ENCODE measurements at places on chromosomes 1 and 21.
A peak's percentile ranks its signal among the peaks of the same experiment; 100 is the strongest.

DNA sequence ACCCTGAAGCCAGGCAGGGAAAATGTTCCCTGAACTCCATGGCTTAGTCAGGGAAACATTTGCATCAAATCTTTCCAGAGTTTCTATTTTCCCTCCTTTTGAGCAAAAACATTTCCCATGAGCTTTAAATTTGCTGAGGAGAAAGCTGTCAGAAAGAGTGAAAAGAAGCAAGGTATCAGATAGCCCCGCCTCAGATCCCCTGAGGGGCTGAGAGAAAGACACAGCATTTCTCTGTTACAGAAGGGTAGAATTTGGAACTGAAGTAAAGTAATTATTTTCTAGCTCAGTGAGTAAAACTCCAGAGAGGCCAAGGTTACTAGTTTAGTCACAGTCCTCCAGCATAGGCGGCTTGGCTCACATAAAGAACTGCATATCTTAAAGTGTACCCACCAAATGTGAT lies 10.6 kb downstream of the FMO1 start:
- no peak for DNase-seq

DNA sequence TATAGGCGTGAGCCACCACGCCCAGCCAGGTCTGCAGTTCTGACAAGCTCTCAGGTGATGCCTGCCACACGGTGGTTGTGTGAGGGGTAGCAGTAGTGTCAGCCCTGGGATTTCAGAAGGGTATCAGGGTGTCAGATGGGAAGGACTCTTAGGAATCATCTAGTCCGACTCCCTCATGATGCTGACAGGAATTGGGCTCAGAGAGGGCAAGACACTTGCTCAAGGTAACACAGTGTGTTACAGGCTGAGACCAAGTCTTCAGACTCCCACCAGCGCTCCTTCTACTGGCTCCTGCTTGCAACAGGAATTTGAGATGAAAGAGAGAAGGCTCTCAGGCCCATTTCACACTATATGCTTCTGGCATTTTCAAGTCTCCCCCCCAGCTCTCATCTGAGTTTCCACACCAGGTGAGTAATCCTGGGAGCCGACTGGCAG lies 6.9 kb downstream of the HTR1D start:
- DNase-seq: peak; percentile 30

DNA sequence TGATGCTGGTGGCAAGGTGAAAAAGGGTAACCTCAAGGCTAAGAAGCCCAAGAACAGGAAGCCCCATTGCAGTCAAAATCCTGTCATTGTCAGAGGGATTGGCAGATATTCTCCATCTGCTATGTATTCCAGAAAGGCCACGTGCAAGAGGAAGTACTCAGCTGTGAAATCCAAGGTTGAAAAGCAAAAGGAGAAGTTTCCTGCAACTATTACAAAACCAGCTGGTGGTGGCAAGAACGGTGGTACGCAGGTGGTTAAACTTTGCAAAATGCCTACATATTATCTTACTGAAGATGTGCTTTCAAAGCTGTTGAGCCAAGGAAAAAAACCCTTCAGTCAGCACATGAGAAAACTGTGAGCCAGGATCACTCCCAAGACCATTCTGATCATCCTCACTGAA lies 13.7 kb upstream of the VPS45 start:
- no peak for DNase-seq

GRCh38 chr1:176888471-176889032 lies 276.0 kb downstream of the ASTN1 start:
- no peak for DNase-seq

DNA sequence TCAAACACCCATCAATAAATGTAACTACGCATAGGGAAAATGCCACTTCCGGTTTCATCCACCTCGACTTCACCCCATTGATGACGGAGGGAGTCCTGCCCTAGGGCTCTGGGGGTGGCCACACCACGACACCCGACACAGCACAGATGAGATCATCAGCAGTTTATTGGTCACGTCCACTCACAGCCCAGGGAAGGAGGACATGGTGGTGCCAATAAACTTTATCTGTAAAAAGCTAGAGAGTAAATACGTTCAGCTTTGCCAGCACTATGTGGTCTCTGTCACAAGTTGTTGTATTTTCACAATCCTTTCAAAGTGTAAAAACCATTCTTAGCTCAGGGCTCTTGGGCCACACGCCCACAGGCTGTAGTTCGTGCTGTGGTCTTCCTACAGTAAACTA lies 16.3 kb downstream of the SETD4 start:
- DNase-seq: no peak

GRCh38 chr1:159054427-159054826 lies 22.1 kb downstream of the AIM2 start:
- peak; percentile 50 for DNase-seq

- DNase-seq: peak; percentile 63
Observed at GRCh38 chr1:230270559-230271281, 155.4 kb downstream of the PGBD5 start.

GRCh38 chr1:21869620-21870121 lies 57.6 kb downstream of the LDLRAD2 start:
- DNase-seq: peak; percentile 74

DNA sequence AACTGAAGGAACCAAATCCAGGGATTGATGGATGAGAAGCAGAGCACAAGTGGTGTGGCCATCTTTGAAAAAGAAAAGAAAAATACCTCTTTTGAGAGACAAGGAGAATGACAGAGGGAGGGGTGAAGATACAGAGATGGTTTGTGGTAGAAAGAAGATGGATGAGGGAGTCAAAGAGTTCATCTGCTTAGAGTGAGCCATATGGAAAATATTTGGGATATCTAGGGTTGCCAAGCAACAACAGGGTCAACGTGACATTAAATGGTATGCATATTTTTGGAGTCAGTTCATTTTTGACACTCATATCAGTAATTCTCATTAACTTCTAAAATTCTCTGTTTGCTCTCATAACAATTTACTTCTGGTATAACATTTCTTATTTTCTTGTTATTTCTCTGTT lies 50.7 kb downstream of the MACF1 start:
- peak; percentile 32 for DNase-seq

DNA sequence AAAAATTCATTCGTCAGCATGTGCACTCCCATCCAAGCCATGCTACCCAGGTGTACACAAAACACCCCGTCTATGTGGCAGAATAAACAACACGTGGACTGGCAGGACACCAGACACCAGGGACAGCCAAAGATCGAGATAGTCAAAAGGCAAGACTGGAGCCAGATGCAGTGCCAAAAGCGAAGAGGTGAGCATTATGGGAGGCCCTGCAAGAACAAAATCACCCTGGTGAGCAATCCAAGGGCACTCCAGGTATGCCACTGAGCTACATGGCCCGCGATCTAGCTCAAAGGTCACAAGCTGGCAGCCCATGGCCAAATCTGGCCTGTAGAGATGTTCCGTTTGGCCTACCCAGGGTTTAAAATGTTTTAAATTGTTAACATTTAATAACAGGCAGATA lies 33.7 kb downstream of the PLPP3 start:
- DNase-seq: no peak

Data from choroid plexus epithelial cell (primary cell).